ENCODE measurements at places on chromosomes 3 and 15.

DNA sequence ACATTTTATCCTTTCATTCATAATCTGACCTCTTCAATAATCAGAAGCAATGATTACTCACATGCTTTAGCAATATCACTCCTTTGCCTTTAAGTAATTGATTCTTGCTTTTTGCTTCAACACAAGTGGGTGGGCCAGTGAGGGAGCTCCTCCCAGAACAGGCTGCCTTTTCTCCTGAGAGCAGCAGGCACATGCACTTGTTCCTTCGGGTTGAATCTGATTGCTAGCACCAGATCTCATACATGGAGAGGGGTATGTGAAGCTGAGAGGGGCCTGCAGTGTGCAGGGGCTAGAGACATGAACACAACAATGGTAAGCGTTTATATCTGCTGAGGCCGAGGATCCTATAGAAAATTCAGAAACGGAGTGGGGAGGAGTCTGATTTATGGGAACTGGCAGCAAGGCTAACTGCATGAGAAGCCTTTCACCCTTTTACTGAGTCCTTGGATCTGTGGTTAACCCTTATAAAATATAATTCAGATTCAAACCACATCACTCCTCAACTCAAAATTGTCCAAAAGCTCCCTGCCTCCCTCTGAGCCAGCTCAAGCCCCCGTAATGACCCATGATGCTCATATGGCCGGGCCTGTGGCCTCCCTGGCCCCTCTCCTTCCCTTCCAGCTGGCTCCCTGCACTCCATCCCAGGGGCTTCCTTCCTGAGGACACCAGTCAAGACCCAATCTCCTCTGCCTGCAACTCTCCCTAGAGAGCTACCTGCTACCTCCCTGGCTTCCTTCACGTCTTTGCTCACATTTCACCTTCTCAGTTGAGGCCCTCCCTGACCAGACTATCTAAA lies 32.4 kb downstream of the ZNF445 start:
- DNase-seq, result no peak

- peak; percentile 34 for DNase-seq
Measured at GRCh38 chr3:16898595-16899395, 14.0 kb downstream of the PLCL2 start.

- no peak for DNase-seq
Measured at GRCh38 chr15:39301589-39301999, 279.3 kb upstream of the THBS1 start.

GRCh38 chr3:31288641-31289100 lies 244.1 kb upstream of the STT3B start:
- peak; percentile 68 for DNase-seq

DNA sequence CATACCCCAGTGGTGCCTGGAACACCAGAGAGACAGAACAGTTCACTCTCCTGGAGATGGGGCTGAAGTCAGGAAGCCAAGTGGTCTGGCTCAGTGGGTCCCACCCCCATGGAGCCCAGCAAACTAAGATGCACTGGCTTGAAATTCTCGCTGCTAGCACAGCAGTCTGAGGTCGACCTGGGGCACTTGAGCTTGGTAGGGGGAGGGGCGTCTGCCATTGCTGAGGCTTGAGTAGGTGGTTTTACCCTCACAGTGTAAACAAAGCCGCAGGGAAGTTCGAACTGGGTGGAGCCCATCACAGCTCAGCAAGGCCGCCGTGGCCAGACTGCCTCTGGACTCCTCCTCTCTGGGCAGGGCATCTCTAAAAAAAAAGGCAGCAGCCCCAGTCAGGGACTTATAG lies 272.0 kb downstream of the KLF13 start:
- no peak for DNase-seq

DNA sequence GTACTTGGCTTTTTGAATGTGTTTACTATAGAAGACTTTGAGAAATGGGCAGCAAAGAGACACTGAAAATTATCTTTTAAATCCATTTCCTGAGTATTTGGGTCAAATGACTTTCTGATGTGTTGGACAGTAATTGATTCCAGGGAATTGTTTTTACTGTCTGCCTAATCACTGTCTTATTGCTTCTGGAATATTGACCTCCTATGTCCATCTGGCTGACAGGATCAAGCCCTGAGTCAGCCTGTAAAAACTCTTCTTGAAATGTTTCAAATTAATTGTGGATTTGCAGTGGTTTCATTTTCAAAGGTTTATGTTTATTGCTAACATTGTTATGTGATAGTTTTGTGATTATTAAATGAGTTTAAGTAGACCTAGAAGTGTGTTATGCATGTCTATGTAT lies 50.6 kb upstream of the MLF1 start:
- DNase-seq, result no peak

DNA sequence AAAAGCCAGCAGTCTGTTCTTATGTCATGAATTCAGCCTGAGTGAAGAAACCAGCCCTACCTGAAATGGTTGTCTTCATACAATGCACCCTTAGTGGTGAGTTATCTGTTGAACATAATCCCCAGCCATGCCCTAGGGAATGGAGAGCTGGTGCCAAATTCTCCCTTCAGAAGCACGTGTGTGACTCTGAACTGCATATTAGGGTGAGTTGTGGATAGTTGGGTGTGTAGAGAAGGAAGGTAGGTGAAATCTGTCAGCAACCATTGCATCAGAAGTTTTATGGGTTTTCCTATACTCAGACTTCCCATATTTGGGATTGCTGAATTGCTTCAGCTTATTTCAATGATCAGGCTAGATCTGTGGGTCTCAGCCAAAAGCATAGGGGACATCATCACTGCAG lies 46.5 kb upstream of the TP63 start:
- no peak for DNase-seq

- DNase-seq, result no peak
Measured at GRCh38 chr3:39142067-39142466, 11.3 kb downstream of the CSRNP1 start.

DNA sequence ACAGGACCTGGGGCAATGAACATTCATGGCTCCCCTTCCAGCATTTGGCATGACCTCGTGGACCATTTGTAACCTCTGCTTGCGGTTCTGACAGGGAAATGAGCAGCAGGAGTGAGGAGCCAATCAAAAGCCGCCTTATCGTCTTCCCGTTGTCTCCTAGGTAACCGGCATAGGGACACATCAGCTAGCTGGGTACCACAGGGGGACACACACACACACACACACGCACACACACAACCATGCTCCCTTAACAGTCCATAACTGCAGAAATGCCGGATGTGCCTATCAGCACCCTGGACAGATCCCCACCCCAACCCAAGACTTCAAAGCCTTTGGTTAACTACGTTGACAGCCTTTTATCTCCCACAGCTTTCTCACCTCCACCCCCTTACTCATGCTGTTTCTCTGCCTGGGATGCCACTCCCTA lies 53.4 kb upstream of the CCDC174 start:
- peak; percentile 79 for DNase-seq

GRCh38 chr3:103388214-103388613 lies 953.4 kb downstream of the ZPLD1 start:
- no peak for DNase-seq

- no peak for DNase-seq
Measured at GRCh38 chr15:91263632-91264531, 163.8 kb downstream of the SV2B start.

GRCh38 chr15:71916834-71917233 lies 106.5 kb downstream of the NR2E3 start:
- DNase-seq, result no peak

DNA sequence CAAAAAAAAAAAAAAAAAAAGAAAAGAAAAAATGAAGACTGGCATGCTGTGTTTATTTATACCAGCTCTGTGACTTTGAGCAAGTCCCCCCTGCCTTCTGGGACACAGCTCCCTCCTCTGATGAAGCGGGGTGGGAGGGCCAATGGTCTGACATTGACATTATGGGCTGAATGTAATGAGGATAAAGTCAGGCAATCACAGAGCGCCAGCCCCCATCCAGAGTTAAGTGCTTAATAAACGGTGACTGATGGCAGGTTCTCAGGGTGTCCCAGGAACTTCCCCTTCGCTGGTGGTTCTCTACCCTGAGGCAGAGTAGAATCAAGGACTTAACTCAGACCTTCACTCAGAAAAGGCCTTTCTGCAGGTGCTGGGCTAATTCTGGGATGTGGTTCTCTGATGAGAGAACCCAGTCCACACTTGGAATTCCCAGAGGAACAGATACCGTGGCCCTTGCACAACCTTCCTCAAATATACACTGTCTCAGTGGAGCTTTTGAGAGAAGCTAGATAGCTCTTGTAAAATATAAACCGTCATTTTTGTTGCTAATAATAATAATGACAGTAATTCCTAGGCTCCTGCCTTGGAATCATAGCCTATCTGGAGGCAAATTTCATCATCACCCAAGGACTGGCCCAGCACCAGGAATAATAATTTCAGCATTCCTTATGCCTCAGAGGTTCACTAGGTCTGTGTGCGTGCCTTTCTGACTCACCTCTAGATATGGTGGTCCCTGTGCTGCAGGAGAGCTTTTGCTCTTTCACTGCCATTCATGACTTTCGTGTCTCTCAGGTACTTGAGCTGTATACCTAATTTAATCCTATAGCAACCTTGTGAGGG lies 115.8 kb downstream of the RPLP1 start:
- no peak for DNase-seq

All from activated CD8-positive, alpha-beta T cell treated with anti-CD3 and anti-CD28 coated beads for 36 hours (primary cell).